ENCODE measurements at places on chromosomes 5 and 9.

- DNase-seq, result no peak
Measured at GRCh38 chr9:116322521-116322920, 168.9 kb downstream of the PAPPA start.

- no peak for DNase-seq
Measured at GRCh38 chr9:32782476-32783167, 718 bp upstream of the TMEM215 start.

DNA sequence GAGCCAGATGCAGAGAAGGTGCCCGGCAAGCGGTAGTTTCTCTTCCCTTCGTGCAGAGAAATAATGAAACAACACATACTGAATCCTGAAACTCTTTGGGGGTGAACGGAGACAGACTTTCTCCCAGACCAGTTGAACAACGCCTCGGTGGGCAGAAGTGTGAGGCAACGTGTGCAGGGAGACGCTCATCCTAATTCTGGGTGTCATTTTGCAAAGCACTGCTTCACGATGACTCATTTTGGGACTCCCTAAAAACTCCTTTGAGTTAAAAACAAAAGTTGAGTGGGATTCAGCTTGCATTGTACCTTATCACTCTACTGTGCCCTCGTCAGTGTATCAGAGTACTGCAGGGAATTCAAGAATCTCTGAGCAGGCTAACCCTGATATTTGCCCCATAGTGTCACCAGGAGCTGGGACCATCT is 3.5 kb upstream of the NEK6 start:
- DNase-seq, result no peak

DNA sequence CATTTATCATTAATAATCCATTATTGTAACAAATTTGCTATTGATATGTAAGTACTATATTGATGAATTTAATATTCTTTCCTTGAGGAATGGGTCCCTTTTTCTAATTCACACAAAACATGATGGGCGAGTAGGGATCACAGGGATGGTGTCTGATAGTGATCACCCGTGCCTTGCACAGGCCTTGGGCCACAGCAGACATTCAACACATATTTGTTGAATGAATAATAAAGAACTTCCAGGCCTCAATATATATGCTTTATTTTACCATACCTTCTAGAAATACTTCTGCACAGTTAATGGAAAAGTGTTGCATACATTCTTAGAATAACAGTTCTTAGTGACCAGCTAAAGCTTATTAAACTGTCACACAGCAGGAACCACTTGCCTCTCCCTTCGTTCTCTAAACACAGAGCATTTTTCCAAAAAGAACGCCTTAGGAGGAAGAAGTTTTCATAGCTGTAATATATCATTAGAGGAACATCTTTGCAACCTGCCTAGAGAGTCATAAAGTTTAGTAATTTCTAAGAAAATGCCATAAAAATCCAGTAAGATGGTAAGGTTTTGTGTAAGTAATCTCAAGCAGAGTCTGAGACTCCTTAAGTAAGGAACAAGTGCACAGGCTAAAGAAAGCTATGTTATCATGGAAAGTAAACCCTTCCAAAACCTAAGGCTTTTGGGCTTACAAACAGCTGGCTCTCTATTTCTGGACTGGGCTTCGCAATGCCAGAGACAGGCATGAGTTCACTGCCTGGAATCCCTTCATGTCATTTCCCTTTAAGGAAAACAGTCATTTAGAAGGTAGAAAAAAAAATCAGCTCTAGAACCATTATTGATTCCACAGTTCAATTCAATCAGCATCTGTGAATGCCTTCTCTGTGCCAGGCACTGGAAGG is 17.7 kb downstream of the TTLL11 start:
- DNase-seq, result no peak
